ENCODE measurements at places on chromosomes 11 and 22. TPM values are rescaled to one million over a fixed set of nuclear protein-coding genes. Genes with fewer than 3 reads are reported as not detected.

- H3K27ac ChIP-seq: no peak overlapping the region
- H3K4me1 ChIP-seq: no peaks in the 10 kb centered on the region
- H3K36me3 ChIP-seq: no peaks in the 10 kb centered on the region
- no peaks in the 10 kb centered on the region for H3K27me3 ChIP-seq
Observed at GRCh38 chr11:40223596-40224330, 1235.7 kb downstream of the LRRC4C start.

GRCh38 chr11:79830446-79830845 lies 389.6 kb upstream of the TENM4 start:
- no peak for DNase-seq
- no peaks in the 10 kb centered on the region for H3K36me3 ChIP-seq
- H3K4me3 ChIP-seq: no peak overlapping the region
- H3K27ac ChIP-seq: no peak overlapping the region
- peaks cover 3% of the 10 kb centered on the region for H3K27me3 ChIP-seq

DNA sequence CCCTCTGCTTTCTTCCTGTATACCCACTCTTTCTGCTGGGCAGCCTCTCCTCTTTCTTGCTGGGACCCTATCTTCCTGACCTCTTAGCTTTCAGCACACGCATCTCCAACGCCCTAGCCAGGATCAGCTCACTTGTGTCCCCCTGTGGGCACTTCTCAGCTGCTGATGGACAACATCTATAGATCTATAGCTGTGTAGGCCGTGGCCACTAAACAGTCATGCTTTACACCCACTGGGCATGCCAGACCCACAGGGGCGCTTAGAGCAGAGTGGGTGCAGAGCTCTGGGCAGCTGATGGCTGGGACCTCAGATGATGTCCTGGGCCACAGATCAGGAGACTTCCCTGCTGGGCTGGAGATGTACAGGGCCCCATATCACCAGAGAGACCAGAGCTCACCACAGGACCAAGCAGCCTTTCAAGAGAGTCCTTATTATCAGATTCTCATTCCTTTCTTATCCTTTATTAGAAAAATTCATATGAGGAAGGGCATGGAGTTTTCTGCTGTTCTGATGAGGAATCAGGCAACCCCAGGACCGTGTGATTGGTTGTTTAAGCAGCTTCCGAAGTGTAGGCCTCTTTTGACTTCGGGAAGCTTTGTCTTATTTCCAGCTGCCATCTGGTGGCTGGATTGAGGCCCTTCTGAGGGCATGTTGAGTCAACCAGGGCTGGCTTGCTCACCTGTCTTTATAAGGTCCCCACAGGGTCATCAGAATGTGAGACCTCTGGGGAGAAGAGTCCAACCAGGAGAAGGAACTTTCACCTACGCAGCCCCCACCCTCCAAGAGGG lies 60.5 kb downstream of the OSBP2 start:
- no peak overlapping the region for H3K4me3 ChIP-seq
- peak; percentile 64 for DNase-seq
- no peak overlapping the region for H3K27ac ChIP-seq
- H3K36me3 ChIP-seq: no peaks in the 10 kb centered on the region

GRCh38 chr11:46668480-46669085 lies 31.8 kb downstream of the ARHGAP1 start:
- no peak for DNase-seq
- peaks cover 21% of the 10 kb centered on the region for H3K4me1 ChIP-seq
- peaks cover 28% of the 10 kb centered on the region for H3K36me3 ChIP-seq
- no peaks in the 10 kb centered on the region for H3K27me3 ChIP-seq
- H3K4me3 ChIP-seq: no peak overlapping the region

GRCh38 chr11:75523811-75524664 lies 1.7 kb downstream of the GDPD5 start:
- no peaks in the 10 kb centered on the region for H3K36me3 ChIP-seq
- peaks cover 21% of the 10 kb centered on the region for H3K27me3 ChIP-seq
- peaks cover 7% of the 10 kb centered on the region for H3K4me1 ChIP-seq
- no peak for DNase-seq
- H3K4me3 ChIP-seq: no peak overlapping the region
- no peak overlapping the region for H3K27ac ChIP-seq

DNA sequence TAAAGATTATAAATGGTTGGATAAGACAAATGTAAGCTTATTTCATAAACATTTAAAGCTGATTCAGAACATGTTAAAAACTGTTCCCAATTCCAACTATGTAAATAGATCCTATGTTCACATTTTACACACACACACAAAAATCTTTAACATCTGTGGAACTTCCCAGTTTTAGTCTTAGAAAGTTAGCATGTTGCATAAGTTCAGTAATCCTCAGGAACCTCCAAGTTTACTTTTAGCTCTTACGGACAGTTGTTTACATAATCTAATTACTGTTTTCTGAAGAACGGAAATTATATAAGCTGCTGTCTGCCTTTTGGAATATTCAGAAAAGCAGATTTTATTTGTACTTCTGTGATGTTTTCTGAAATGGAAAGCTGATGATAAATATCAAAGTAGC lies 53.3 kb downstream of the PANX1 start:
- no peaks in the 10 kb centered on the region for H3K27me3 ChIP-seq
- H3K4me3 ChIP-seq: no peak overlapping the region
- peaks cover 17% of the 10 kb centered on the region for H3K36me3 ChIP-seq
- H3K27ac ChIP-seq: no peak overlapping the region

DNA sequence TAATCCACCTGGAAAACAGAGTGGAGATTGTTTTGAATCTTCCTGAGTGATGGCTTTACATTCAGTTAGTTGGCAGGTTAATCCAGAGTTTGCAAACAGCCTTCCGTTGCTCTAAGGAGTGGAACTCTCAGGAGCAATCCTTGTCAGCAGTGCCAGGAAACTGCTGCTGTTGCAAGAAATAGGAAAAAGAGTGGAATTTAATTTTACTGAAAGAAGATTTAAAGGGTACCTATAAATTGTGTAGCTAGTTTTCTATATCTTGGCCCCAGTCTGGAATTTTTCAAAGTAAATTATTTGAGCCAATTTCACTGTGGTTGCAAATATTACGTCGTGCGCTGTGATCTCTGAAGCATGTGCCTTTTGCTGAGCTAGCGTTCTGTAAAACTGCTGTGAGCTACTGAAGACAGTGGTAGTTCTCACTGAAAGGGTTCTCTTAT lies 55.5 kb upstream of the SLC5A12 start:
- no peak overlapping the region for H3K27ac ChIP-seq
- H3K4me1 ChIP-seq: peaks cover 15% of the 10 kb centered on the region
- no peak for DNase-seq
- H3K27me3 ChIP-seq: no peaks in the 10 kb centered on the region

- DNase-seq: no peak
- H3K27ac ChIP-seq: no peak overlapping the region
- no peak overlapping the region for H3K4me3 ChIP-seq
- H3K4me1 ChIP-seq: peaks cover 29% of the 10 kb centered on the region
- H3K36me3 ChIP-seq: peaks cover 42% of the 10 kb centered on the region
- H3K27me3 ChIP-seq: 0 out of 2 replicates have a peak, but pooled peaks cover 2% of the 10 kb centered on the region
Observed at GRCh38 chr11:10608584-10608983, 40.1 kb upstream of the LYVE1 start.

DNA sequence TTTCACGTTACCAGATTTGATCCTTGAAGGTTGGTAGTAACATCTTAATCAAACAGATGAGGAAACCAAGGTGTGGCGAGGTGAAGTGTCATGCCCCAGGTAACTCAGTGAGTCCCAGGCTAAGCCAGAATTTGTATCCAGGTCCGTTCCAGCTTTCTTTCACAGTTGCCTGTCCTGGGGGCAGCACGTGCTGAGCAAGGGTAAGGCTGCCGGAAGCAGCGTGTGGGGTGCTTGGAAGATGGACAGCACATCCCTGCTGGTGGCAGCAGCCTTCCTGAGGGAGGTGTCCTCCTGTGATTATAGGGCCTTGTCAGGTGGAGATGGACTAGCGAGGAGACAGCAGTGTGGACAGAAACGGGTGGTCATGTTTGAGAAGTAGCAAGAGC lies 50.9 kb downstream of the TRIOBP start:
- H3K27me3 ChIP-seq: peaks cover 2% of the 10 kb centered on the region
- peak overlapping the region; percentile 83 for H3K27ac ChIP-seq

- peaks cover 64% of the 10 kb centered on the region for H3K4me1 ChIP-seq
- H3K36me3 ChIP-seq: no peaks in the 10 kb centered on the region
- peak overlapping the region; percentile 44 for H3K4me3 ChIP-seq
- H3K27me3 ChIP-seq: no peaks in the 10 kb centered on the region
Observed at GRCh38 chr22:31241936-31242335, 29.8 kb downstream of the LIMK2 start.

DNA sequence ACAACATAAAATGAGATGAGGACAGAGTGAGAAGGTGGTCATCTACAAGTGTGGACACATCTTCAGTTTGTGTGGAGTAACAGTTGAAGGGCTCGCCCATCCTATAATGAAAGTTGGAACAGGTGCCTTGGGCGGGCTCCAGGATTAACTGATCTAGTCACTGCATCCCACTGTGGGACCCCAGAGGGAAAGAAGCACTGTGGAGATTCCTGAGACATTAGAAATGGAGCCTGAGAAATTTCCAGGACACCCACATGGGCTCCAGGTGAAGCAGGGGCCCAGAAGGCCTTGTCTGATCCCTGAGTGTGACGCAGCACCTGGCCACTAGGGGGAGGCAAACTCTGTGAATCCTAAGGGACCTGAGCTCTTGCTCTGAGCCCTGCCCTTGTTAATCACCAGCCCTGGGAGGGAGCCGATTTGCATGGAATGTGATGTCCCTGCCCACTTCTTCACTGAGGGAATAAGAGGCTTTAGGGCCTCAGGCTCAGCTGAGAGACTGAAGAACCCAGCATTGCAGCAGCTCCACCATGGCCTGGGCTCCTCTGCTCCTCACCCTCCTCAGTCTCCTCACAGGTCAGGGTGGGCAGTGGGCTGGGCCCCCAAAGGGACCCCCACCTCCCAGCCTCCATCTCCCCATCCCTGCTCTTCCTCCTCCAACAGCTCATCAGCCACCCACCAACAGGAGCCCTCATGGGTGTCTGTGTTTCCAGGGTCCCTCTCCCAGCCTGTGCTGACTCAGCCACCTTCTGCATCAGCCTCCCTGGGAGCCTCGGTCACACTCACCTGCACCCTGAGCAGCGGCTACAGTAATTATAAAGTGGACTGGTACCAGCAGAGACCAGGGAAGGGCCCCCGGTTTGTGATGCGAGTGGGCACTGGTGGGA lies 98.4 kb downstream of the VPREB1 start:
- H3K27ac ChIP-seq: no peak overlapping the region
- no peaks in the 10 kb centered on the region for H3K4me1 ChIP-seq
- no peak for DNase-seq
- no peak overlapping the region for H3K4me3 ChIP-seq

DNA sequence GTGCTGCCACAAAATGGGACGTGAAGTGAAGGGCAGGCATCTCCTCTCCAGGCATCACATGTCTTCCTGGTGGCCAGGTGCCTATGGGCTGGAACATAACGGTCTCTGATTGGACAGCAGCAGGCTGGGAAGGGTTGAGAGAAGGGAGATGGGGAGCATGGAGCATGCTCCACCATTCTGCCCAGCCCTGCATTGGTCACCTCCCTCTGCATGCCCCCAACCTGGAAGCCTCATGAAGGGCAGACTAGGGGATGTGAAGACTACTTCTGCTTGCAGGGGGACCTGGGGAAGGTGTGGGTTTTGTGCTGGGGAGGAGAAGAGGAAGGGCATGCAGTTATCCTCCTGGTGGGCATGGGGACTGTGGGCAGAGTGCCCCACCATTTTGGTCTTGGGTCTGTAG lies 782.2 kb downstream of the TBC1D22A start:
- H3K4me3 ChIP-seq: no peak overlapping the region
- no peak overlapping the region for H3K27ac ChIP-seq
- H3K27me3 ChIP-seq: no peaks in the 10 kb centered on the region
- no peaks in the 10 kb centered on the region for H3K4me1 ChIP-seq

- no peaks in the 10 kb centered on the region for H3K36me3 ChIP-seq
- H3K4me3 ChIP-seq: no peak overlapping the region
- DNase-seq: no peak
- no peaks in the 10 kb centered on the region for H3K27me3 ChIP-seq
Observed at GRCh38 chr22:30362651-30363281, 6.0 kb downstream of the CCDC157 start.

- no peaks in the 10 kb centered on the region for H3K36me3 ChIP-seq
- H3K27me3 ChIP-seq: peaks cover 13% of the 10 kb centered on the region
- H3K4me3 ChIP-seq: no peak overlapping the region
Observed at GRCh38 chr11:60942219-60942618, 9.8 kb downstream of the SLC15A3 start.

DNA sequence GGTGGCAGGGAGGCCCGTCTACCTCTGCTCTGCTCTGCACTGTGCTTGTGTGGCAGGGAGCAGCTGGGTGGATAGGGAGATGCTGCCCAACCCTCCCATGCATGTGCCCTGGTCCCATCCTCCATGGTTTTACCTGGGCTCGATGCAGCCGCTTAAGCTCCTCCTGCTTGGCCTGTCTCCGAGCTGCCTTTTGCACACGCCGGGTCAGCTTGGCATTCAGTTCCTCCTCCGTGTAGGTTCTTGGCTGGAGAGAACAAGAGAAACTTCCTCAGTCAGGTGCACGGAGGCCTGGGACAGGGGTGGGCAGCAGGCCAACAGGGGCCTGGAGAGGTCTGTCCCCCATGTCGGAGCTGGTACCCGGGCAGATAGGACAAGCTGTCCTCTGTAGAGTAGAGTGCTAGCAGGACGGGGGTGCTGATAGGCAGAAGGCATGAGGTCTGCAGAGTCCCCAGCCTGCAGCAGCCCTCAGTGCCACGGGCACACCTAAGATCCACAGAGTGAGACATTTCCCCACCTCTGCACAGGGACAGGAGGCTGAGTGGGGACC lies 36.4 kb upstream of the BID start:
- no peaks in the 10 kb centered on the region for H3K4me1 ChIP-seq
- H3K36me3 ChIP-seq: 0 out of 2 replicates have a peak, but pooled peaks cover 2% of the 10 kb centered on the region
- DNase-seq: no peak
- no peaks in the 10 kb centered on the region for H3K27me3 ChIP-seq
- no peak overlapping the region for H3K4me3 ChIP-seq

DNA sequence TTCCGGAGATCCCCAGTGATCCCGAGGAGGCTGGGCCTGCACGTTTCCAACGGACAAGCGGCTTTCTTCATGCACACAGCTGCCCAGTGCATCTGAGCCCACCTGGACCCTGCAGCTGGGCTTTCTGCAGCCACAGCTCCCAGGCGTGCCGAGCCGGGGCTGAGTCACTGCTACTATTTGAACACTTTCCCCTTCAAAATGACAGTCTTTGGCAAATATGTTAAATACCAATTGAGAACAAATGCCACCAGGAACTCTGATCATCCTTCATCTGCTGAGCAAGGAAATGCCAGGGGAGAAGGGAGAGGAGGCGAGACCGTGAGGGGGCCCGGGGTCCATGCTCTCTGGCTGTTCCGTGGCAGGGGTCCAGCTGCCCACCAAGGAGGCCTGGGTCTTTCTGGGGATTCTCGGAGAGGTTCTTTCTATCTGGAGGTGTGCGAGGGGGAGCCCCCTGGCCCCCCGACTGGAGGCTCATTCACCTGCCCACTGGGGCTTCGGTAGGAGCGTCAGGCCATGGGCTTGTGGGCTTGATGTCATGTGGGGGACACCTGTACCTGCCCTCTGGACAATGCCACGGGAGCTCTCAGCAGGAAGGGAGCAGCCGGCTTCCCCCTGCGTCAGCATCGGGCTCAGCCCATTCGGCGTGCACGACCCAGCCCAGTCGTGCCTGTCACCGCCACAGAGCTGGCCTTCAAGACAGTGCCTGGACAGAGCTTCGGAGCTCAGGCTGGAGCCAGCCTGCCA lies 159.6 kb downstream of the CTTN start:
- no peaks in the 10 kb centered on the region for H3K4me1 ChIP-seq
- no peak overlapping the region for H3K4me3 ChIP-seq
- H3K36me3 ChIP-seq: no peaks in the 10 kb centered on the region
- peaks cover 4% of the 10 kb centered on the region for H3K27me3 ChIP-seq
- DNase-seq: no peak

Gene NXPE1
- not detected for total RNA-seq

Gene TMPRSS13
- not detected for total RNA-seq

Gene RNASEH2C
- total RNA-seq: 85.6 TPM

Gene SLC22A6
- not detected for total RNA-seq

Gene CARD16
- total RNA-seq: 9.5 TPM

Gene CHEK1
- total RNA-seq: 43.5 TPM

Gene SLC37A2
- 3.7 TPM for total RNA-seq

Gene LINC01488
- total RNA-seq: not detected

Gene ARHGAP42
- 0.77 TPM for total RNA-seq
